NCI-H2081 (cell line): ENCODE measurements at places on chromosomes 11 and 22.
A peak's percentile ranks its signal among the peaks of the same experiment; 100 is the strongest.

- no peak for DNase-seq
Observed at GRCh38 chr11:86812981-86813380, 12.6 kb downstream of the PRSS23 start.

GRCh38 chr11:100741866-100742625, 55.0 kb downstream of the ARHGAP42 start:
- DNase-seq = no peak

DNA sequence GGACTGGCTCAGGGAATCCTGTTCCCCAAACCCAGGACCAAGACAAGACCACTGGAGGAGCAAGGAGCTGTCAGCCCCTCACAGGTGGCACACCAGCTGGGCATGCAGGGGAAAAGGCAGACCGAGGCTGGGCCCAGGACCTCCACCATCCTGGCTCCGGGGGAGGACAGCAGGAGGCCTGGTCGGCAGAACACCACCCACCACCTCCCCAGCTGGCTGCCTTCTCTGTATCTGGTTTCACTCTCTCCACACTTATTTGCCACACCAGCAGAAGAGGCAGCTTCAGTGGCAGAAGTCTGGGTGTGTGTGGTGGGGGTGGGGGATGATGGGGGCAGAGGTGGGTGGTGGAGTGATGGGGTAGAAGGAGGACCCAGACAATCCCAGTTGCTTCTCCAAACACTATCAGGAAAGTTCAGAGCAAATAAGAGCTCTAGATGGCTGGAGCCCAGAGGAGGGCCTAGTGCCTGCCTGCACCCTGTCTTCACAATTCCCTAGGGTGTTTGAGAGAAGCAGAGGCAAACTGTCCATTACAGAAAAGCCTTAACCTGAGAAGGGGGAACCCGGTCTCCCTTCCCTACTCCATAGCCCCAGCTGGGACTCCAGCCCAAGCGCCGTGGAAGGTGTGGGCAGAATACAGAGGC, 51.9 kb upstream of the CDON start:
- peak; percentile 37 for DNase-seq

DNA sequence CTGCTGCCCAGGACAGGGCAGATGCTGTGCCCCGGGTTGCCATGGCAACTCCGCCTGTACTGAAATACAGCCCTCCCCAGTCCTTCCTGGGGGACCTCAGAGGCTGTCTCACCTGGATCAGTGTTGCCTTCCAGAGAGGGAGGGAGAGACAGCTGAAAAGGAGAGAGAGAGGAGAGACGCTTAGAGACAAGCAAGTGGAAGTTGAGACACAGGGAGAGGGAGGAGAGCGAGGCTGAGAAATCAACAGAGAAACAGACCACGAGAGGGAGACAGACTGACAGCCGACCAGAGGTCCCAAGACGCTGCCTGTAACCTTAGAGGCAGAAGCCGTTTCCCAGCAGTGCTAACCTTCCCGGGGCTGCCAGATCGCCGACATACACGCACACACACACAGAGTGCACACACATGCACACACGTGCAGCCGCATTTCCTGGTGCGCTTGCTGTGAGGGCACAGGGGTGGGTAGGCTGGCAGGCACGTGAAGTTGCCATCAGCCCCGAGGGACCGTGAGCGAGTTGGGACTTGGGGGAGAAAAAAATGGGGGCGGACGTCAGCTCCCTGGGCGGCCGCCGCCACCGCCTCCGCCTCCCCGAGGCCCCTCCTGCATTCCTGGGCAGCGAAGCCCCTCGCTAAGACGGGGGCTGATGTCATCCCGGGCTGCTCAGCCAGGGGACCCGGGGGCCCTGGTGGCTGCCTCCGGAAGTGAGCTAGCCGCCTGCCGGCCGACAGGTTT, 88.6 kb upstream of the CRYBB3 start:
- peak; percentile 53 for DNase-seq

DNA sequence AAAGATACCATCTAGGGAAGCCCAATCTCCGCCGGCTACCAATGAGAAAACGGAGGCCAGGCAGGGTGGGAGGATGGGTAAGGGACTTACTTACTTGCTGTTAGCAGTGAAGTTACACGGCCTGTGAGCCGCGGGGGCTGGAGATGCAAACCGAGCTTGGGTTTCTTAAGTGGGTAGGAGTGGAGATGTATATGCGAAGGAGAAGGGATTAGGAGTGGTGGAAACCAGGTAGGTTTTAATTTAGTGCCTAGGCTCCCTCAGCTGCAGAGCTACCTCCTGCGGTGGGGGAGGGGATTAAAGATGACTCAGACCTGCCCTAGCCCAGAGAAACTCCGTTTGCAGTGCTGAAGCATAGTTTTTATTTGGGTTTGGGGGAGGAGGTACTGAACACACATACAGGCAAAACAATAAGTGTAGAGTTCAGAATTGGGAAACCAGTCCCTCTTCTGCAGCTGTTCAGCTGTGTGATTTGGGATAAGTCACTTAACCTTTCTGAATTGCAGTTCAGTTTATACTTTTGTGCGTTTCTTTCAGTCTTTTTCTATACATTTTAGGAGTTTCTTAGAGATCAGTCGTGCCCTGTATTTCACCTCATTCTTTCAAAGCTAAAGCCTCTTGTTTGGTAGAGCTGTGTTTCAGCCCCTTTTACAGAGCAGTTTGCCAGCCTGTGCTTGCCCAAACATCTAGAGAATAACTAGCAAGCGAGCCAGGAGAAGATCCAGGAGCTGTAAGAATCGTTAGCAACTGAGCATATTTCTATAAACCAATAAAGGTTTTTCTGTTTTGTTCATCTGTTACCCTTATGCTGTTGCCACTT, 596 bp upstream of the TNRC6B start:
- DNase-seq = no peak
